ENCODE measurements at places on chromosomes 11 and 22.

DNA sequence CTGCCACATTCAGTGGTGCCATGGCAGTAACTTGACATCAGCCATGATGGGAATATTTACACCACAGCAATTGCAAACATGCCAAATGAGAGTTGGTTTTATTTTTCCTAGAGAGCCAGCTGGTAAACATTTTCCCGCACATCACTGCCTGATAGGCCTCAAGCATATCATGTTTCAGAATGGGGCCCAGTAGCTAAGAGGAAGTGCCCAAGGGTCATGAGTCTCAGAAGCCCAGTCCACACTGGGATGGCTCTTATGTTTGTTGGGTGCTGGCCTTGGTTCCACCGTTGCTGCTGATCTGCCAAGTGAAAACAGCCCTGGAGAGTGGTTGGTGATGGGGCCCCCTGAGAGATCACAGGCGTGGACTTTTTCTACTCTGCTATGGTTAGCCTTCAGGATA is 64.3 kb upstream of the NAV2 start:
- DNase-seq, result no peak

DNA sequence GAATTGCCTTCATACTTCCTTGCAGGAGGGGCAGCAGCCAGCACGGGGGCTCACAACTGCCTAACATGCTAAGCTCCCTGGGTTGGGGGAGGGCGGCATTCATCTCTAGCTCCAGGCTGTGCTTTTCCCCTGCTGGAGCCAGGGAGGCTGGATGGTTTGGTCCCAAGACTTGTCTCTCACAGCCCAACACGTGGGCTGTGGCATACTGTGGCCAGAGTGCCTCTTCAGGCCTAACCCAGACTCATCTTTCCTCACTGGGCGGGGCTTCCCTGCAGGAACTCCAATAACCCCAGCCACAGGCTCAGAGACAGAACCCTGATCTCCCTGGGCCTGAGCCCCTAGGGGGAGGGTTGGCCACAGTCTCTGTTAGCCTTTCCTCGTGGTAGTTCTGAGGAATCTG is 121.9 kb upstream of the PLET1 start:
- no peak for DNase-seq

DNA sequence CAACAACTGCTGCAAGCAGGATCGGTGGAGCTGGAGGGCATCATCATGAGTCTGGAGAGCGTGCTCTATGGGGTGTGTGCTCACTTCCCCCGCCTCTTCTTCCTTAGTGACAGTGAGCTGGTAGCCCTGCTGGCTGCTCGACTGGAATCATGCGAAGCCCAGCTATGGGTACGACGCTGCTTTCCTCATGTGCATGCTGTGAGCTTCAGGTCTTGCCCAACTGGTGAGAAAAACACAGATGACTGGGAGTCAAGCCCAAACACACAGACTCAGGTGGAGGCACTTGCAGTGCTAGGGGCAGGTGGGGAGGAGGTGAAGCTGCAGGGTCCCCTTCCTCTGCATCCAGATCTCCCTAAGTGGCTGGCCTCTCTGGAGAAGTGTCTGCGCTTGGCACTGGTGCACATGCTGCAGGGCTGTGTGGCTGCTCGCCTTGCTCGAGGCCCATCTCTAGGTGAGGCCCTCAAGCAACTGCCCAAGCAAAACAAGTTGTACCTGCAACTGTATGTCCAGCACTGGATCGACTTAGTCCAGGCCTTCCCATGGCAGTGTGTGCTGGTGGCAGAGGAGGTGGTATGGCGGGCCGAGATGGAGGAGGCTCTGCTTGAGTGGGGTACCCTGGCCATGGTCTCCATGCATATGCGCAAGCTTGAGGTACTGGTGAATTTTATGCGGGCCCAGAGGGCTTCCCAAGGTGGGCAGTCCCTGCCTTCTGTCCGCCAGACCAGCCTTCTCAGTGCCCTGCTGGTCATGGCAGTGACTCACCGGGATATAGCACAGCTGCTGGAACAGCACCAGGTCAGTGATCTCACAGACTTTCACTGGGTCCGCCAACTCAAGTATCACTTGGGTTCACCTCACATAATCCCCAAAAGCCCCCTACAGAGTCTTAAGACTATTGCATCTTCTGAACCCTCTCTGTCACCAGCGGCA is 48.1 kb downstream of the DNHD1 start:
- peak; percentile 43 for DNase-seq

DNA sequence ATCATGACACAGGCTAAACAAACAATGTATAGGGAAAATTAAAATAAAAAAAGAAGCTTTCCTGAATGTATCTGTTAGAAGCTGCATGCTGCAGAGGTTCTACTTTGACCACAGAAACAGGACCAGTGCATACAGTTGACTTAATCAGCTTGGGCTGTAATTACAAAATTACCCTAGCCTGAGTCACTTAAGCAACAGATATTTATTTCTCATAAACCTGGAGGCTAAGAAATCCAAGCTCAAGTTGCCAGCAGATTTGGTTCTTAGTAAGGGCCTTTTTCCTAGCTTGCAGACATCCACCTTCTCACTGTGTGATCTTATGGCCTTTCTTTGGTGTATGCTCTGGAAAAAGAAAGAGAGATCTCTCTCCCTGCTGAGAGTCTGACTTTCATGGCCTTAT is 946.5 kb upstream of the RAG2 start:
- no peak for DNase-seq

GRCh38 chr22:46381142-46381541 is 45.6 kb downstream of the TRMU start:
- DNase-seq, result no peak

DNA sequence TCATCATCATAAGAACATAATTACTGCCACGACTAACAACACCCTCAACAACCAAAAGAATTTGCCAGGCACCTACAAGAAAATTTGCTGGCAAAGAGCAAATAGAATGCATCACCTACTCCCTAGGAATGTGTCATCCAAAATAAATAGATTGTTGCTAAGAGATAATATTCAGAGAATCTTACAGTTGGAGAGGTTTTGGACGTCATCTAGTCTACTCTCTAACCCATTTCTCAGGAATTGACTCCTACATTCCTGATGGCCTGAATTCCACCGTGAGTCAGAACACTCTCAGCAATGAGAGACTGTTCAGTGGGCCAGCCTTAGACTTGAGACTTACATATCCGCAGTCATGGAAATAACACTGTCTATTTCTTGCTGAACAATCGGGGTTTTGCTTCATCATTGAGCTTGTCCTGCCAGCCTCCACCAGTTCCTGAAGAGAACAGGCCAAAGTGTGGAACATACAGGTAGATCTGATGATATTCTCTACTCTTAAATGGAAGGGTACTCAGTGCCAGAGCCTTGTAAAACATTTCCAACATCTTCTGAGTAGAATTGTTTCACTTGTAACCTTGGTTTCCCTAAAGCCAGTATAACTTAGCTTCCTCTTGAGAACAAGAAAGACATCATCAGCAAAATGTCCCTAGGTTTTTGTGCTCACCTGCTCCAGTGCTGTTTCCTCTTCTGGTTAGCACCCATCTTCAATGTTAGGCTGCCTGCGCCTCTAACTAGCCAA is 8.3 kb downstream of the KIRREL3 start:
- peak; percentile 96 for DNase-seq

DNA sequence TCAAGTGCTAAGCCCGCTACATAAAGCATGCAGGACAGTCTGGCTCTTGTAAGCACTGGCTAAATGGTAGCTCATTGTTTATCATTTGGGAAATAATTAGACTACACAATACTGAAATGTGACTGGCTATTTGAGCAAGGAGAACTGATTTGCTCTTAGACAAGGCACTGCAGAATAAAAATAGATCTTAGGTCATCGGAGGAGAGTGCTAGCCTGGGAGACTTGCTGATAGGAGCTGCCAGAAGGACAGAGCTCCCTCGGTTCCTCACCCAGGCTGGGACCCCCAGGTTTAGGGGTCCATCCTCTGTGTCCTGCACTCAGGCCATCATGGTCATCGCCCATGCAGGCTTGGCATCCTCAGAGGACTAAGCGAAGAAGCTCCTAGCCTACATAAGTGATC is 184.4 kb upstream of the NCAM1 start:
- DNase-seq, result no peak

DNA sequence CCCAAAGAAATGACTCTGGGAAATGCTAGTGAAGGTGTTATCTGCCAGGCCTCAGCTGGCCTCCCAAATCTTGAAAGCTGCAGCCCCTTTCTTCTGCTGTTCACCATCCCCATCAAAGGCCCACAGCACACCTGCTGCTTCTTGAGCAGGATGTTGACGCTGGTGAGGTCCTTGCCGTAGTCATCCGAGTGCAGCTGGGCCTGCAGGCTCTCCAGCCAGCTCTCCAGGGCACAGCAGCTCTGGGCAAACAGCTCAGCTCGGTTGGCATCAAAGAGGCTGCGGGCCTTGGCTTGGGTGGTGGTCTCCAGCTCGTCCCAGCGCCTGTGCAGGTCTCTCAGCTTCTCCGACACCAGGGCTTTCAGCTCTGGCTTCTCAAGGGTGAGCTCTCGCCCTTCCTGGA is 18.5 kb upstream of the RBM4B start:
- no peak for DNase-seq

DNA sequence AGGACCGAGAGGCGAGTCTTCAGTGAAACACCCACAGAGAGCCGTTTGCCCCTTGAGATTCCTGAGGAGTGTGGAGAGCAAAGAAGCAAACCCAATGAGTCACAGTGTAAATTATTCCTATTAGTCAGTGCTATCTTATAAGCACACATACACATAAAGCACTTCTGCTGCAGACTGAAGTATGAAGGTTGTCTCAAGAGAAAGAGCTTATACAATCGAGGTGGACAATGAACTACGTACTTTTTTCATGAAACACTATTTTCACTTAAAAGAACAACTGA is 37.3 kb downstream of the GALNT18 start:
- DNase-seq, result peak; percentile 80

GRCh38 chr11:67105964-67106363 is 13.1 kb upstream of the KDM2A start:
- DNase-seq, result no peak

DNA sequence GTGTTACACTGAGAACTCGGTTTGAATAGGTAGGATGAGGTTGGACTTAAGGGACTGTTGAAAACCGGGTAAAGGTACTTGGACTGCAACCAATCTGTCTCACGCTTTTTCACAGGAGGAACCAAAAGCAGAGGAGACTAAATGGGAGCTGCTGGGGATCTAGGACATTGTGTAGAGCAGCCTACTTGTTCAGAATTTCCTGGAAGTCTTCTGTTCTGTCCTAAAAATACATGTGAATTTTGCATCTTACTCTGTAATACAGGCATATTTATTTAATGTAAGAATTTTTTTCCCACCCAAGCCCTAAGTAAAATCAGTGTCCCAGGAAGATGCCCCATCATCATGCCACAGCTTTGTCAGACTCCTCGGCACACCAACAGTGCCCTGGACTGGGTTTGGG is 52.1 kb upstream of the TBCEL start:
- no peak for DNase-seq

DNA sequence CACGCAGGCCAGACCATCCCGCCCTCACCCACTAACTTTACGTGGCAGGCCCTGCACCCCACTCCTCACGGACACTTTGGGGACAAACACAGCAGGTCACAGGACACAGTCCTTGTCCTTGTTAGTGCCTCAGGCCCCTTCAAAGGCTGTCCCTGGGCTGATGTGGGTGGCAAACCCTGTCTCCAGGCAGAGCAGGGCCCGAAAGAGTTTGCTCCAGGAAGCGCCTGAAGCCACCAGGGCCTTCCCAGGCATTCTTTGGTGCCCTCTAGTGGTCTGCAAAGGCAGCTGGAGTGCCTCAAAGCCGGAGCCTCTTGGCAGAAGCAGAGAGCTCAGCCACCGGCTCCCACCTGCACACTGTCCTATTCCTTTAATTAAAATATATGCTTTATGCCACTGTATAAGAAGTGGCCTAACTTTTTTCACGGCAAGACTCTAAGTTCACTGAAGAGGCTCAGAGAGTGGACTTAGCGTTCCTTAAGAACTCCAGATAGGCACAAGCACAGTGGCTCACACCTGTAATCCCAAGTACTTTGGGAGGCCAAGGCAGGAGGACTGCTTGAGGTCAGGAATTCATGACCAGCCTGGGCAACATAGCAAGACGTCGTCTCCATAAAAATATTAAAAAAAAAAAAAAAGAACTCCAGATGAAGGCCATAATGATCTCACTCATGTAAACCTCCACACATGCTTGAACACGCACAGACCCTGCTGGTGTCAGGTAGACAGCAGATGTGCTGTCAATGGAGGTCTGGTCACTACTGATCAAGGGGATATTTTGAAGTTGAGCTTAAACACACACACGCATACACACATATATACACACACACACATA is 11.1 kb downstream of the TXN2 start:
- DNase-seq, result peak; percentile 90

DNA sequence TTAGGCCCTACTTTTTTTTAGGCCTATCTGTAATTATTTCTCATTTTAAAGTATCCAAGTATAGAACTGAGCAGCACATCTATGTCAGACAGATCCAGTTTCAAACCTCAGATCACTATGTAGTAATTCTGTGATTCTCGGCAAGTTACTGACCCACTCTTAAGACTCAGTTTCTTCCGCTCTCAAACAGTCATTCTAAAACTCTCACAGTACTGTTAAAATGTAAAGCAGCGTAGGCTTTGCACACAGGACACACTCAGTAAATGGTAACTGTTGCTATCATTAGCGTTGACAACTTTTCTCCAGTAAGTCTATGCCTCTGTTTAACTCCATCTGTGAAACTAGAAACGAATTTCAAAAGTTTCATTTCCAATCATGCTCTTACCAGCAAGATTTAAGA is 277.1 kb downstream of the TTC28 start:
- DNase-seq, result no peak

DNA sequence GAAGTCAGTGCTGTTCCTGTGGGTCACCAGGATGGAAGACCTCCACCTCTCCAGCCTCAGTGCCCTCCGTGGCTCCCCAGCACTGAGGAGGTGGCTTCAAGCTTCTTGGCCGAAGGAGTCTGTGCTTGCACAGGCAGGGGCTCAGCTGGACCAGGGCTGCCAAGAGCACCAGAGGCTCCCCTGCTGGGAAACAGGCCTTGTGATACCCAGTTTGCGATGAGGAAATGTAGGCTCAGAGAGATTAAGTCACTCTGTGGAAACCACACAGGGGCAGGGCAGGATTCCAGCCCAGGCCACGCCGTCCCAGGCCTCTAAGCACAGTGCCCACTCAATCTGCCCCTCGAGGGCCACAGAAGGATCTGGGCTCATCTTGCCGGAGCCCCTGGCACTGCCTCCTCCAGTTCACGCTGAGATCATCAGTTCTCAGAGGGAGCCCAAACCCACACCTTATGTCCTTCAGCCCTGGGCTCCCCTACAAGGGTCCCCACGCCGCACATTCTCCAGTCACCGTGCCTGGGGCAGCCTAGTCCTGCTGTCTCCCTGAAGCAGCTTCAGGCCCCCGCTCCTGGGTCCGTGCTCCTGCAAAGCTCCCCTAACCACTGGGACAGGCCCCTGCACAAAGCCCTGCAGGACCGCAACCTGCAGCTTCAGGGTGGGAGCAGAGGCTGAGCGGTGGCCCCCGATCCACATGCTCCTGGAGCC is 21.6 kb downstream of the ANO1 start:
- DNase-seq, result peak; percentile 47

DNA sequence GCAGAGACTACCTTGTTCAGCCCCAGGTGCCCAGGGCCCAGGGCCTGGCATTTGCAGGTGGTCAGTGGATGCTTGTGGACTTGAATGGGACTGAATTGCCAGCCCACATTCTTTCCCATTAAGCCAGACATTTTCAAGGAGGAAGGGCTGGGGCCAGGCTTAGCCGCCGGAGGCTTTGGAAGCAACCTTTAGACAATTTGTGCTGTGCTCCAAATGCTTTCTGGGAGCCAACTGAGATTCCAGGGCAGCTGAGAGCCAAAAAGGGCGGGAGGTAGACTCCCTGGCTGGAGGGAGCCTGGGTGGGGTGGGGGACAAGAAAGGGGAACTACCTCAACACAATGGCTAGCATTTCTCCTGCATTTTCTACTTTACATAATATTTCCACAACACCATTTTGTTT is 54.8 kb upstream of the TIMP3 start:
- DNase-seq, result no peak

- peak; percentile 67 for DNase-seq
Observed at GRCh38 chr11:76885390-76886097, 24.8 kb downstream of the ACER3 start.

All from astrocyte of the spinal cord (primary cell).